Hypothalamus (tissue), 51 donors: ENCODE measurements at places on chromosomes 1 and 21.

DNA sequence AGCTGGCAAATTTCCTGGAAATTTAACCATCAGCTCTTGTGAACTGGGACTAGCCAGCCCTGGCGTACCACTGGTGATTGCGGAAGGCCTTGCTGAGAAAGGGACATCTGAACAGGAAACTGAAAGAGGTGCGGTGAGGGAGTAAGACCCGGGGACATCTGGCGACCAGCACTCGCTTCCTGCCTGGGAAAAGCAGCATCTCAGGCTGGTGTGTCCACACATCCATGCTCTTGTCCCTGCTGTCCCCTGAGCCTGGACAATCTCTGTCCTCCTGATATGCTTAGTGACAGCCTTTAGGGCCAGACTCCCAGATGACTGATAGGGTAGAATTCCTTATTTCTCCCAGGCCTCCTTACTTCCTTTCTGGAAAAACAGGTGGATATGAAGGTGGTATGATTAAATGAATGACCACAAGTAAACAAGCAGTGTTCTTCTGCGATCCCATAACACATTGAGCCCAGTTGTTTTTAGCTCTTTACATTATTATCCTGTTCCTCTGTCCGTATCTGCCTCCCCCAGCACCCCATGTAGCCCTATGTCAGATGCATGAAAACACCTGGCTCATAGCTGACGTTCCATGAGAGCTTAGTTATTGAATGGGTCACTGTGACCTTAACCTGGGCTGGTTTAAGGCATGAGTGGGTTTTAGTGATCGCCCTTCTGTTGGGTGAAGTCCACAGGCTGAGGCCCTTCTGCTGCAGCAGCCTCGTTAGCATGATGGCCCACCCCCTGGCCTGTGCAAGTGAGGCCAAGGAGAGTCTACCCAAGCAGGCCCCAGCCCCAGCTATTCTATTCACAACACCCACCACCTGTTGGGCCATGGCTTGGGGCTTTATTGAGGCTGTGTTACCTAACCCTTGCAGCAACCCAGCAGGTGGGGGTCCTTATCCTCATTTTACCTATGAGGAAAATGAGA, 76.1 kb upstream of the GADD45A start:
- no peak for DNase-seq

GRCh38 chr1:172966844-172967540, 83.7 kb downstream of the TNFSF18 start:
- no peak for DNase-seq

- DNase-seq: no peak
These were observed 1.6 kb downstream of the COL6A2 start for GRCh38 chr21:46099476-46099875.

DNA sequence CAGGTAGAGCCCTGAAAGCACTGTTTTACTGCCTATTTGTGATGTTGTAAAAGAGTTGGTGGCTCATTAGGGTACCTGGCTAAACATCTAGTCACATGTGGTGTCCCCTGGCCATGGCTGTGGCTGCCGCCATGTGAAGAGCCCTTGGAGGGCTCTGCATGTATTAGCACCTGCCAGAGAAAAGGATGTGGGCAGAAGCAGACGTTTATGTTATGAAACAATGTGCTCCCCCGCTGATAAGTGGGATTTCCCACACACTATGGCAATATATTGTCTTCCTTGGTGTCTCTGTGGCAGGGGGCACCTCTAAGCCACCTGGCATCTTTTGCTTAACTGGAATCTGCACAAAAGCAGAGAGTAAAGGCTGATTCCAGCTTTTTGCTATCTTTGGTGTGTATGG, 9.6 kb downstream of the TENT5C start:
- DNase-seq: no peak

GRCh38 chr1:76625886-76626678, 241.2 kb upstream of the ST6GALNAC5 start:
- DNase-seq: no peak

- no peak for DNase-seq
These were observed 15.5 kb downstream of the FYB2 start for GRCh38 chr1:56803561-56804156.

GRCh38 chr1:193516755-193517388, 330.5 kb upstream of the B3GALT2 start:
- DNase-seq: no peak
